ENCODE measurements at places on chromosomes 7 and 10.

- no peak for DNase-seq
Observed at GRCh38 chr7:141906285-141906684, 9.9 kb upstream of the OR9A4 start.

DNA sequence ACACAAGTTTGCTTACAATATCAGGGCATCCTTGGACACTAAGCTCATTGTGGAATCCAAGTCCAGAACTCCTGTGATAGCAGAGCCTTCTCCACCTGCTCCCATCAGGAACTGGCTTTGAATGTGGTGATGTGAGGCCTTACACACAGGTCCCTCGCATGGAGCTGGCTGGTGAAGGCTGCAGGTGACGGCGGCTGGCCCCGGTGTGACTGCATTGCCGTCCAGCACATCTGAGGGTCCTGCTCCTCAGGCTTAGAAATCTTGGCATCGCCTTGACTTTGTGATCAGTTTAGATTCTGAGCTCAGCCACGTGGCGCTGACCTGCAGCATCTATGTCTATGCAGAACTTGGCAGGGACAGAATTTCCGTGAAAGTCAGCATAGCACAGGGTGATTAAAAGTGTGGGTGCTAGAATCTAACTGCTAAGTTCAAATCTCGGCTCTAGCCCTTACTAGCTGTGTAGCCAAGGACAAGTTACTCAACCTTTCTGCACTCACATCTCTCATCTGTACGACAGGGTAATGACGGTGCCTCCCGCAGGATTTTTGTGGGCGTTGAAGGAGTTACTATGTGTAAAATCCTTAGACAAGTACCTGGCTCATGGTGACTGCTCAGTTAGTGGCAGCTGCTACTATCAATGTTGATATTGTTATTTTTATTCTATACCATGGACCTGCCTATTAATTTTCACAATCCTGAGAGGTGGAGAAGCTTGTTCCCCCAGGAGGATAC is 26.6 kb downstream of the HKDC1 start:
- DNase-seq: no peak

DNA sequence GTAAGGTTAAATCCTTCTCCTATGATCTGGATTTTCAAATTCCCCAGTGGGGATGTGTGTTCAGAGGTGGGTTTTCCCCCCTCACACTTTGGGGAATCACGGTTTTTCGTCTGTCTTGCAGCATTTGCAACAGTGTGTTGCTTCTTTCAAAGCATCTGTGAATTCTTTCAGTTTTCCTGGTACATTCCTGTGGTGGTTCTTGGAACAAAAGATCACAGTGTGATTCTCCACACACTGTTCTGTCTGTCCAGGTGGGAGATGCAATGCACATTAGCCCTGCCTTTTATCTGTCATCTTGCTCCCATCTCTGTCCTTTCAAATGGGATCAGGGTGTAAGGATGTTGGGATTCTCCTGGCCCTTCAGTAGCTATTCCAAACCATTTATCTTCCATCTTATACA is 11.8 kb downstream of the AGK start:
- DNase-seq: no peak

GRCh38 chr7:110153222-110153621 is 937.7 kb upstream of the LRRN3 start:
- no peak for DNase-seq

DNA sequence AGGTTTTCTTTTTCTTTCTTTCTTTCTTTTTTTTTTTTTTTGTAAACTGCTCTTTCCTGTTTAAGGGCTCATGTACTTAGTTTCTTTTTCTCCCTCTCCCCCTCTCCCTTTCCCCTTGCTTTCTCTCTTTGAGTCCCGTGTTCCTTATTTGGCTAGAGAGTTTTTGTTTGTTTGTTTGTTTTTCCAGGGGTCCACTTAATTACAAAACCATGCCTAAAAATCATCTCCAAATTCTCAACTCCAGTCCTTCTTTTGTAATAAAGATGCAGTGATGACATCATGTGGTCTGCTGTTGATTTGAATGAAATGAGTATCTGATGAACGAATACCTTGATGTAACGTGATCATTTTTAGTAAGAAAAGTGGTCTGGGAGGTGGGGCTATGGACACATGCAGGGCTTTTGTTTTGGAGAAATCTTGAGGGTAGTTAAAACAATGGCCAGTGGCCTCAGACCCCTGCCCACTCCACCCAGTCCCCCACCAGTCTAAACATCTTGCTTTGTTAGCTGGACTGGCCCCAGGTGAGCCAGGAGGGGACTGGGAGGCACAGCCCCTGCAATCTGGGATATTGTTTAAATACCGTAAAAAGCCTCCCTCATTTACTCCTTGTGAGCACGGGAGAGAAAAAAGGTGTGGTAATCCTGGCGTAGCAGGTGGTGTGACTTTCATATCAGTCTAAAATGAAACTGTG is 165.7 kb downstream of the LRMDA start:
- no peak for DNase-seq

DNA sequence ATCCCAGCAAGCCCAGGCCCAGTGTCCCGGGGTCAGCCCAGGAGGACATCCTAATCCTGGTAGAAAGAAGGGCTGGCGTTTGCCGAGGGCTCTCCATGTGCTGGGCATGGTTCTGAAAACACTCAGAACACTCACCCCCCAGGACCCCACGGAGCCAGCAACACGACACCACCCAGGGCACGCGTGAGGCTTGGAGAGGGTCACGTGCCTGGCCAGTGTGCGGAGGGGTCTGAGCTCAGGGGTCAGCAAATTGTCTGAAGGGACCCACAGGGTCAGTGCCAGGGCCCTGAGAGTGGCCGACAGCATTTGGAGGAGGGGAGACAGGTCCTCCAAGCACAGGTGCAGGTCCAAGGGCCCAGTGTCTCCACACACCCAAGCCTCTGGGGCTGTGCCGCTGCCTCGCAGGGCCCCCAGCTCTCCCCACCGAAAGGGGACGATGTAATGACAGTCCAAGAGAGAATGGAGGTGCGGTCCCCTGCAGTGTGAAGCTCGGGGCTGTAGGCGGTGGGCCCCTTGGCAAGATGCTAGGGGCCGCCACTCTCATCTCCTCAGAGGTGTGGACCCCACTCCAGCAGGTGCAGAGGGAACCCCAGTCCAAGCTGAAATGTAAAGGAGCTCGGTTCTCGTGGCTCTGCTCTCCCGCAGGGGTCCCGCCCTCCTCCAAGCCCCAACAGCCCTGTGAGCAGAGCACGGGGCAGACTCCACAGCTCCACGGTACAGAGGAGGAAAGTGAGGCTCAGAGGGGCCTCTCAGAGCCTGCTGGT is 7.8 kb downstream of the FOXL3 start:
- no peak for DNase-seq

- DNase-seq: no peak
Observed at GRCh38 chr10:86373251-86373650, 6.7 kb upstream of the GRID1 start.

GRCh38 chr7:47442605-47442865 is 139.4 kb downstream of the TNS3 start:
- DNase-seq: no peak

- DNase-seq: no peak
Observed at GRCh38 chr10:15609246-15609645, 110.5 kb downstream of the ITGA8 start.

DNA sequence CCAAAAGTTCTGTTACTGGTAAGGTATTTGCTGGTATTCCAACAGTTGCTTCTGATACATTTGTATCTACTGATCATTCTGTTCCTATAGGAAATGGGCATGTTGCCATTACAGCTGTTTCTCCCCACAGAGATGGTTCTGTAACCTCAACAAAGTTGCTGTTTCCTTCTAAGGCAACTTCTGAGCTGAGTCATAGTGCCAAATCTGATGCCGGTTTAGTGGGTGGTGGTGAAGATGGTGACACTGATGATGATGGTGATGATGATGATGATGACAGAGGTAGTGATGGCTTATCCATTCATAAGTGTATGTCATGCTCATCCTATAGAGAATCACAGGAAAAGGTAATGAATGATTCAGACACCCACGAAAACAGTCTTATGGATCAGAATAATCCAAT is 131.0 kb downstream of the AASS start:
- DNase-seq: no peak

- DNase-seq: no peak
Observed at GRCh38 chr7:129067943-129068548, 13.1 kb upstream of the TNPO3 start.

Measured in AG09309 (cell line).